ENCODE measurements at places on chromosomes 12 and 14. TPM values are rescaled to one million over a fixed set of nuclear protein-coding genes. Genes with fewer than 3 reads are reported as not detected.

The ANAPC7 gene
- total RNA-seq = 31.7 TPM

The KCNMB4 gene
- 1.8 TPM for total RNA-seq

The ACVRL1 gene
- 19.8 TPM for total RNA-seq

The RHOF gene
- 4.4 TPM for total RNA-seq

The CCDC177 gene
- total RNA-seq = under 0.01 TPM

The RTN1 gene
- 1.6 TPM for total RNA-seq

The LRRK2 gene
- 4.8 TPM for total RNA-seq

The AREL1 gene
- total RNA-seq = 24.4 TPM

The MYBPC1 gene
- not detected for total RNA-seq

The SLC10A1 gene
- not detected for total RNA-seq

The YEATS4 gene
- total RNA-seq = 8.8 TPM

The NANOG gene
- total RNA-seq = not detected

The NPAS3 gene
- total RNA-seq = 0.28 TPM

The KRT86 gene
- total RNA-seq = 0.14 TPM

The KRT81 gene
- total RNA-seq = 0.28 TPM

The LMNTD1 gene
- 0.37 TPM for total RNA-seq

The GPHN gene
- 6.5 TPM for total RNA-seq

The NTN4 gene
- 47.8 TPM for total RNA-seq

The DBX2 gene
- not detected for total RNA-seq

The SPX gene
- 0.18 TPM for total RNA-seq

The HOXC6 gene
- 0.28 TPM for total RNA-seq

The FAM186B gene
- total RNA-seq = 0.28 TPM

The ATL1 gene
- 7.0 TPM for total RNA-seq

The C1QL4 gene
- not detected for total RNA-seq

The TAS2R13 gene
- total RNA-seq = 0.85 TPM

The REP15 gene
- total RNA-seq = 0.43 TPM

The KRT78 gene
- not detected for total RNA-seq

The PLA2G1B gene
- not detected for total RNA-seq

The CFAP54 gene
- total RNA-seq = 1.4 TPM

The KRT77 gene
- total RNA-seq = not detected

The GPR132 gene
- total RNA-seq = 0.55 TPM

The TAS2R7 gene
- not detected for total RNA-seq

The FICD gene
- total RNA-seq = 12.0 TPM

The GPR65 gene
- 0.28 TPM for total RNA-seq

The GLT1D1 gene
- not detected for total RNA-seq

The MUCL1 gene
- total RNA-seq = not detected

The CDKL1 gene
- total RNA-seq = 7.1 TPM

The IFI27L1 gene
- total RNA-seq = 17.7 TPM

The FGF23 gene
- total RNA-seq = not detected

The GYS2 gene
- total RNA-seq = not detected

The FIGNL2 gene
- total RNA-seq = under 0.01 TPM

The POLR3B gene
- 13.2 TPM for total RNA-seq

The GZMB gene
- not detected for total RNA-seq

The SEC23A gene
- 428 TPM for total RNA-seq
